ENCODE measurements at places on chromosomes 12 and 14.

DNA sequence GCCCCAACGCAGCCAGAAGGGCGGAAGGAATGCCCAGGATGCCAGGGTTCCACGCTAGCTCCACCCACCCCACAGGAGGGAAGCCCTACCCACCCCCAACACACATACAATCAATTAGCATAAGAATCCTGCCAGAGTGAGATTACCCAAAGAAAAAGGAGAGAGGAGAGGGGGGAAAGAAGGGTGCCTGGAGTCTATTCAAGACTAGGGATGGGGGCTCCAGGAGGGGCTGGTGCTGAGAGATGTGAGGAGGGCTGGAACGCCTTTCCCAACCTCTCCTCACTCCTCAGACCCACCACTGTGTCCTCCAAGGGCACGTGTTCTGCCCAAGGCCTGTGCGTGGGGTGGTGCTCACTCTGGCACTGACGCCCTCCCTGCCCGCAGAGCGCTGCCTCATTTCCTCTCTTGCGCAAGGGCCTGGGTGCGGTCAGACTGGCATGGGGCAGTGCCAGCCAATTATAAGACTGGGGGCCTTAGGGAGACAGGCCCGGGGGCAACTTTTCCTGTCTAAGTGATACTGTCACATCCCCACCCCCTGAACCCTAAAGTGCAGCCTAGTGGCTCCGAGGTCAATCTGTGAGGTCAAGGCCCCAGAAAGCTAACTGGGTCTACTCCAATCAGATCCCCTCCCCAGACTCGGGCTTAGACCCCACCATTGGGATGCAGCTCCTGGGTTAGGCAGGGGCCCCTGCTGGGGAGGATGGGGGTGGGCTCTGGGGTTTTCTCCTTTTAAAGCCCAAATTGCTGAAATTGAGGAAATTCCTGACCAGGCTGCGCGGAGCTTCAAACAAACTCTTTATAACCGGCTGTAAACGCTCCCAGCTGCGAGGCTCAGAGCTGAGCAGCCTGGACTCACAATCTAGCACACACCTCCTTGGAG lies 10.2 kb upstream of the ITGB7 start:
- no peak for DNase-seq

DNA sequence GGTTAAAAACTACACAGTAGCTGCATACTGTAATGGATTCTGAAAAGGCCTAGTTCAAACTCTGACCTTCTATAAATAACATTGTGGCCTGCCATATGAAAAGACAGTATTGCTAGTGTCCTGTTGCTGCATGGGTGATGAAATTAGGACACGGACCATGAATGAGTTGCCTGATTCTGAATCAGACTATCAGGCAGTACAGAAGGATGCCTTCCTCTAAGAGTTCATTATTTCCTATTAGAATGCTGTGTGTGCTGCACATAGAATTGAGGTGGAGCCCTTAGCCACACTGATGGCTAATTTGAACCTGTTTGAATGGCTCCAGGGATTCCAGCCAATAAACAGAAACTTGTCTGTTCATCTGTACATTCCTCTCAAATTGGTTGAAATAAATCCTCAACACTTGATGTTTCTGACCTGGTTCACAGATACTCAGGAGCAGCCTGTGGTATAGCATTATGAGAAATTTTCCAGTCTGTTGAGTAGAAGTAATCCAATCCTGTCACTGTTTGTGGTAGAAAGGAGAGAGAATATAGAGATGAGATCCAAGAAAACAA lies 483.2 kb downstream of the APAF1 start:
- no peak for DNase-seq

GRCh38 chr14:34872822-34873588 lies 2.2 kb downstream of the BAZ1A start:
- no peak for DNase-seq

DNA sequence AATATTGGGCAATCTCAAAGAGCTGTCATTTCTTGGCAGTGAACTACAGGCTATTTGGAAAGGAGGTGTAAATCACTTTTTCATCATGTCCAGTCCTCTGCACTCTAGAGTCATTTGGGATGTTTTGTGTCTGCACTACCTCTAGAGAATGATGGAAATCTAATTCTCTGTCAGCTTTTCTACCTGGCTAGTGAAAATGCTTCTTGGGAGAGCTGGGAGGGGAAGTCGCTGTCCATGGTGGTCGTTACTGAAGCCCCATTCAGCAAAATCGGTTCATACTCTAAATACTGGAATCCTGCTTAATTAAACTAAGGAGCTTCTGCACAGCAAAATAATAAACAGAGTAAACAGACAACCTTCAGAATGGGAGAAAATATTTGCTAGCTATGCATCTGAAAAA lies 251.8 kb downstream of the APAF1 start:
- no peak for DNase-seq

DNA sequence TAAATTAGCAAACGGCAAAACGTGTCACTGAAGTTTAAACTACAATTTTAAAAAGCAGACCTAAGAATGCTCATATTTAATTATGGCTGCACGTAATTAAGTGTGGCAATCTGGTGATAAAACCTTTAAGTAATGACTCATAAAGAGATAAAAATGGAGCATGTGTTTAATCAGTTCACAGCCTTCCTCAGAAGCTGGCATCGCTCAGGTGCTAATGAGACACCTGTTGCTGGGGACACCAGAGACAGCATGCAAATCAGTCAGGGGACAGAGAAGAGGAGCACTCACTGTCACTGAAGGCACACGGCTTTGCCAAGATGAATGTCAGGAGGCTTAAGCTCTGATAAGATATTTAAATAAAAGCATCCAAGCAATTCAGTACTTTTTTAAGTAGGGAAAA lies 840.3 kb downstream of the GALC start:
- DNase-seq, result no peak

- no peak for DNase-seq
These were observed 1.8 kb downstream of the OTOGL start for GRCh38 chr12:80101126-80101525.

DNA sequence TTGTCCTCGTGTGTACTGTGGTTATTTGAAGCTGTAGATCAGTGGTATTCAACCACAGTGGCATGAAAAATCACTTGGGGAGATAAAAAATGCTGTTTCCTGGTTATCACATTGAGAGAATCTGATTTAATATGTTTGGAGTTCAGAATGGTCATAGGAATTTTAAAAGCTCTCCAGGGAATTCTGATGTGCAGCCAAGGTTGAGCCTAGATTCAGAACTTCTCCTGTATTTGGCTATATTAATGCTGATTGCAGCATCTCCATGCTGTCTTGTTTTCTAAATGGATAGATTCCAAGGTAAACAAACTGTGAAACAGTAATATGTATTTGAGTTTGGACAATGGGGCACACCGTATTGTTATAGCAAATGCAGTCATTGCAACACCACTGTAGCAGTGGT lies 982.2 kb upstream of the FBXO33 start:
- DNase-seq, result no peak

DNA sequence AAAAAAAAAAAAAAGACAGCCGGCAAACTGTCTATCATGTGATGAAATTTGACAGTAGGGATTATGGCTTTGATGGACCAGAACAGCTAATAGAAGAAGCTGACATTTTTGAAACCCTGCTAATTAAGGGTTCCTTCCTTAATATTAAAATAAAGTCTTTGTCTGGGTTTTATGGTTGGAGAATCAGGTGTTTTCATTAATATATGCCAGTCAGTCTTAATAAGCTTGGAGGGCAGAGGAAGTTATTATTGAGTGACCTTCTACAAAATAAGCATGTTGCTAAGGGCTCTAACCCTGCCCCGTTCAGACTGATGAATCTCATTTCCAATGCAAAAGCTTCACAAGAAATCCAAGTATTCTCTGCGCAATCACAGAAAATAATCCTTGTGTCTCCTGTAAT lies 289.8 kb downstream of the EGLN3 start:
- DNase-seq, result no peak

DNA sequence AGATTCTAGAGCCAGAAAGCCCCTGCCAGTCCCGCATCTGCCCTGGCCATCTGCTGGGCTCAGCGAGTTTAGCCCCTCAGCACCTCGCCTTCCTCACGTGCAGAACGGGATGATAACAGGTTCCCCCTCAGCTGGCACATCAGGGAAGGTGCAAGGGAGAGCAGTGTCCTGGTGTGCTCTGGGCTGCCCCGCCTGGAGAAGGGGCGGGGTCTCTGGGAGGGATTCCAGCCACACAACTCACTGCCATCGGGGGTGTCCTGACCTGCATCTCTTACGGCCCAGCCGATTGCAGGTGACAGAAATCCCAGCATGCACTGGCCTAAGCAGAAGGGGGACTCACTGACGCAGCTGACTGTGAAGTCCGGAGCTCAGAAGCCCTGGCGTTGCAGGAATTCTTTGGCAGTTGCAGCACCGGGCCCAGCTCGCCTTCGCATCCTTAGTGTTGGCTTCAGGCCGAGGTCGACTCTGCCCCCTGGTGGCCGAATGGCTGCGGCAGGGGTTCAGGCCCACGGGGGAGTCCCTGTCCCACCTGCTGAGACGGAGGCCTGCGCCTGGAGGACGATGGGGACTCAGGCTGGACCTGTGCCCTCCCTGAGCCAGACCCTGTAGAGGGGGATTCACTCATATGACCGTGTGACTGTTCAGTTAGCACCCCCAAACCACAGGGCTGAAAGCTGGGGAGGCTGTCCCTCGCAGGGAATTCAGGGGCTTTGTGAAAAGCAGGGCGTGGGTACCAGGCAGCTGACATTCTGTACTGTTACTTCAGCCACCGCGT lies 178.6 kb downstream of the ADGRD1 start:
- peak; percentile 33 for DNase-seq

GRCh38 chr14:76710056-76711010 lies 50.9 kb upstream of the VASH1 start:
- no peak for DNase-seq

DNA sequence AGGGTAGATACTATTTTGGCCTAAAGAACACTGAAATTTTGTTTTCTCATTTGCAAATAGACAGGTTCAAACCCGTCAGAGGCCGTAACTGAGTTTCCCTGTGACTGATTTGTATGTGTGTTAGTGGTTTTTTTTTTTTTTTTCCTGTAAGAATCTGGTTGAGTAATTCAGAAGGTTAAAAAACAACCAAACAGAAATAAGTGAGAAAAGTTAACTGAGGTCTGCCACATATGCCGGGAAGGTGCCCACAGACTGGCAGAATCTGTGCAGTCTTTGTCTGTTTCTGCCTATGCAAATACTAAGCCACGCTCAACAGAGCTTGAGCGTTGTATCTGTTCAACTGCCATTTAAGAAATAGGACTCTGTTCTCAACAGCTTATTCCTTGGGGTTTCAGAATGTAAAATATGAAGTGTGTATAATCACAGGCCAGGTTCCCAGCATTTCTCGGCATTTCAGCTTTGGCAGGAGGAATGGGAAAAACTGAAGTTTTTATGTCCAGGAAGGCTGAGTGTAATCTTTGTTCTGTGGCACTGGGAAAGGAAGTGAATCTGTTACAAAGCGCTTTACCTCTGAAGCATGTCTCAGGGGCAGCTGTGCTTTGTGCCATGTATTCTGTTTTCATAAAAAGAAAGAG lies 181.9 kb downstream of the PRKCH start:
- DNase-seq, result no peak

DNA sequence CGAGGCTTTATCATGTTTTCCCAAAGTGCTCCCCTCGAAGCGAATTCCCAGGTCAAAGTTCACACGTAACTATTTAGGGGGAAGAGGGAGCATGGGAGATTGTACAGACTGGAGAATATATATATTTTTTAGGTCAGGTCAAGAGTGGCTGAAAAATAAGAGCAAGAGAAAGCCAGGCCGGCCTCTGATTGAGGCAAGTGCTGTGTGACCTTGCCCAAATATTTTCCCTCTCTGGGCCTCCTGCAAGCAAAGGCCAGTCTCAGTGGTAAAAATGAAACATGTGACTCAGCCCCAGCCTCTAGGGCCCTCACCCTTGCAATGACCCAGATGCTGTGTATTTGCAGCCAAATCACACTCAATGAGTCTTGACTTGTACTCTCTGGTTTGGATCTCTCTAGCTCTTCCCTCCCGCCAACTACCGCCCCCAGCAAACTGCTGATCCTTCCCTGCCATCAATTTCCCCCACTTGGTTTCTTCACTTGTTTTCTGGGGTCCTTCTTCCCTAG lies 34.1 kb downstream of the SMUG1 start:
- DNase-seq, result no peak

DNA sequence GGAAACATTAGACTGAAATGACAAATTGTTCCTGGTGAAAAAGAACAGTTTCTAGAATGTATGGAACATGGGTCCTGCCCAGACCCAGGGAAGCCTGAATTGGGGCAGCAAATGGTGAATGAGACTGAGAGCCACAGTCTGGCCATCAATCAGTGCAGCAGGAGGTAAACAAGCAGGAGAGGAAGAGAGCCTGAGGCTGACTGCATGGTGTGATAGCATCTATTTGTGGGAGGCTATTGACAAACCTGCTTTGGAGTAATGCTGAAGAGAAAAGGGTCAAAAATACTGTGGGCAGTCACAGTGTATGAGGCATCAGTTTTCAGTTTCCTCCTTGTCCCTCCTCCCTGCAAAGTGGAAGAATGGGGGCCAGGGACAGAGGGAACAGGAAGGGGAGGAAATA lies 136.8 kb downstream of the ANKS1B start:
- DNase-seq, result no peak

GRCh38 chr12:12019881-12020280 lies 50.9 kb upstream of the BCL2L14 start:
- no peak for DNase-seq
